Hepatocyte (in vitro differentiated cells): ENCODE measurements at places on chromosomes 13 and 19. TPM values are rescaled to one million over a fixed set of nuclear protein-coding genes. Genes with fewer than 3 reads are reported as not detected.

DNA sequence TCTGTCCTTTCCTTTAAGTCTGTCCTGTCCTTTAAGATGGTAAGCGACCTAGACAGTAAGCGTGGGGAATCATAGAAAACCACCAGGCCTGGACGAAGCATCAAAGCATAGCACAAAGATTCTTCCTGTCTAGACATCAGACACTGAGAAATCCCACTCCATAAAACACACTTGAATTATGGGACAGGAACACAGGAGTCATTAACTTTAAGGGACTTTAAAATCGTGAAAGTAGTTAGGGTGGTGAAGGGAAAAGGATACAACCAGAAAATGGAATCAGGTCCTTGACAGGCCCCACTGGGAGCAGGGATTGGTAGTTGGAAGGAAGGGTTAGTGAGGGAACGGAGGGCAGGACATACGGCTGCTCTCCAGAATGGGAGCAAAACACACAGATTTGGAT lies 31.6 kb upstream of the C1QTNF9 start:
- DNase-seq = no peak

GRCh38 chr19:54287456-54287855 lies 6.5 kb upstream of the LILRB2 start:
- no peak for DNase-seq

- DNase-seq = no peak
These were observed 599 bp downstream of the IZUMO1 start for GRCh38 chr19:48746110-48746509.

DNA sequence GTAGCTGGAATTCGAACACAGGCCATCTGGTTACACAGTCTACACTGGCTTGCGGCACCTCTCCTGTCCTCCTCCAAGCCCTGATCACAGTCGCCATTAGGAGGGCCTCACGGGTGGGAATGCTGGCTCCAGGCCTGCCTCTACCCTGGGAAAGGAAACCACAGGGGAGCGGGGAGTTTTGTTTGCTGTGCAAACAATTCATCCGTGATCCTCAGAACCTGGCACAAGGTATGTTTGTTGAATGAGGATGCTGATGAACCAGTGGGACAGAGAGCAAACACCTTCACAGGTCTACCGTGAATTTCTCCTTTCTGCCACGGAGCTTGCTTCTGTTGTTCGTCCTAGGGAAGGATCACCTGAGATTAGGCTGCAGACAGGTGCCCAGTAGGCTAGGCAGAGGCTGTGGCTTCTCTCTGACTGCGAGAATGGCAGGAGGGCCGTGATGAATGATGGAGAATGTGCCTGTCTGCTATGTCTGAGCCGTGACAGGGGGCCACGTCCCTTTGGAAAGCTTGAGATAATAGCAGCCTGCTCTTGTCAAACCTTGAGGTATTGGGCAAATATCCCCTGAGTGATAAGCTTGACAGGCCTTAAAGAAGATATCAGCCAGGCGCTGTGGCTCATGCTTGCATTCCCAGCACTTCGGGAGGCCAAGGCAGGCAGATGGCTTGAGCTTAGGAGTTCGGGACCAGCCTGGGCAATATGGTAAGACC lies 36.7 kb downstream of the PIN1 start:
- no peak for DNase-seq

- no peak for DNase-seq
These were observed 48.7 kb upstream of the ZNF507 start for GRCh38 chr19:32296694-32297093.

DNA sequence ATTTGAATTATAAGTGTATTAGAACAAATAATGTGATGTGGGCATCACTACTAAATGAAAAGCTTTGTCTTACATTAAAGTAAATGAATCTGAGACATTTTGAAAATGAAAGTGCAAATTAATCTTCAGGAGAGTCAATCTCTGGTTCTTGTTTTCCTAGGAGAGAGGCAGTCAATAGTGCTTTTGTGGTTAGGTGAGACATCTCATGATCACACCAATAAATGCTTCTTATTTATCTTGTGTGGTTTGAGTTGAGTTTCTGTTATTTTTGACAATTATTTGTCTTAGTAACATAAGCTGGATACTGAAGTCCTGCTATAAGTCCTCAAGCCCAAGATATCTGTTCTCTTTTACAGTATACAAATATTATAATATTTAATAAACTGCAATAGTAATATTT lies 1378.0 kb upstream of the PCDH9 start:
- no peak for DNase-seq

- no peak for DNase-seq
These were observed 49.3 kb upstream of the IL17D start for GRCh38 chr13:20654156-20654555.

GRCh38 chr19:17469092-17469480 lies 1.2 kb upstream of the SLC27A1 start:
- DNase-seq = no peak

DNA sequence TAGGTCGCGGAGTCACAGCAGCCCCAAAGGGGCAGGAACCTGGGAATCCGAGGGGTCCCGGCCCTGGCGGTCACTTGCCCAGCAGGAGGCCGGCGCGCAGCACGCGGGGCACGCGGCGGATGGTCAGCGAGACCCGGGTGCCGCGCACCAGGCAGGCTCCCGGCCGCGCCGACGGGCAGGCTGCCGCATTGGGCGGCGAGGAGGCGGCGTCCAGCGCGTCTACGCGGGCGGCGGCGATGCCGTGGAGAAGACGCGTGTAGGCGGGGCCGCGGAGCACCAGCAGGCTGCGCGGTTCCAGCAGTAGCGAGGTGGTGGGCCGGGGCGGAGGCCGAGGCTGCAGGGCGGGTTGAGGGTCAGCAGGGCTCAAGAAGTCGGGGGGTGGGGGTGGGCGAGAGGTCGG lies 607 bp upstream of the SYNE4 start:
- DNase-seq = peak; percentile 85

DNA sequence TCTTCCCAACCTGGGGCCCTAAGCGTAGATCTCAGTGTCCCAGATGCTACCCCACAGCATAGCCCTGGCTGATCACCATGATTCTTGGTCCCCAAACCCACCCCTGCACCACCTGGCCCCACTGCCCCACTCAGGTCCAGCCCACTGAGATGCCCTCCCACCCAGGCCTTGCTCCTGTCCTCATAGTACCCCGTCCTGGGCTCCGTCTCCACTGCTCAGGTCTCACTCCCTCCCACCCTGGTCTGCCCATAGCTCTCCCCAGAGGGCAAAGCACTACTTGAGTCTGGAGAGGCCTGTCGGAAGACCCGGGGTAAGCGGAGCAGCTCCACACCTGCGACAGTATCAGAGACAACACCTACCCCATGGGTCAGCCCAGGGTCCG lies 35.8 kb upstream of the ISYNA1 start:
- DNase-seq = no peak

- no peak for DNase-seq
These were observed 26.4 kb downstream of the KCTD4 start for GRCh38 chr13:45174478-45174877.

DNA sequence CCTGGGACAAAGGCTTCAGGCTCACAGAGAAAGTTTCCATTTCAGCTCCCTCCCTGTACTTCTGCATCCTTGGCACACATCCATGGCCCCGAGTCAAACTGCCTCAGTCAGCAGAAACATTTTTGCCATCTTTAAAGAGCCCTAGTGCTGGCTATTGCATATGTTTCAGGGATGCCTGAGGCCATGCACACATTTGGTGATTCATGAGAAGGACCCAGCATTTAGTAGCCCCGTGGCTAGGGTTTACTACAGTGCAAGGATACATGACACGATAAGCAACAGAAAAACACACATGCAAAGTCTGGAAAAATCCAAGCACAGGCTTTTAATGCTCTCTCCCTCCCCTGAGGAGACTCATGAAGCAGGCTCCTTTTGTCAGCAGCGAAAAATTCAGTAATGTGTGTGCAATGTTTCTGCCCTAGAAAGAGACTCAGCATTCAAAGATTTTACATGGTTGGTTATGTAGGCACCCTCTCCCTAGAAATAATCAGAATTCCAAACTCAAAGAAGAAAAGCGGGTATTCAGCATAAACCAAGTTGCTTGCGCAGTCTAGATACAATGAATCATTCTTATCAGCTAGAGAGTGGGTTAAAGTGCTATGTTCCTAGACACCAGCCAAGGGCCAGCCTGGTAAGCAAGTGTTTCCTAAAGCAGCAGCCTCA lies 17.6 kb downstream of the ACOD1 start:
- DNase-seq = peak; percentile 71

DNA sequence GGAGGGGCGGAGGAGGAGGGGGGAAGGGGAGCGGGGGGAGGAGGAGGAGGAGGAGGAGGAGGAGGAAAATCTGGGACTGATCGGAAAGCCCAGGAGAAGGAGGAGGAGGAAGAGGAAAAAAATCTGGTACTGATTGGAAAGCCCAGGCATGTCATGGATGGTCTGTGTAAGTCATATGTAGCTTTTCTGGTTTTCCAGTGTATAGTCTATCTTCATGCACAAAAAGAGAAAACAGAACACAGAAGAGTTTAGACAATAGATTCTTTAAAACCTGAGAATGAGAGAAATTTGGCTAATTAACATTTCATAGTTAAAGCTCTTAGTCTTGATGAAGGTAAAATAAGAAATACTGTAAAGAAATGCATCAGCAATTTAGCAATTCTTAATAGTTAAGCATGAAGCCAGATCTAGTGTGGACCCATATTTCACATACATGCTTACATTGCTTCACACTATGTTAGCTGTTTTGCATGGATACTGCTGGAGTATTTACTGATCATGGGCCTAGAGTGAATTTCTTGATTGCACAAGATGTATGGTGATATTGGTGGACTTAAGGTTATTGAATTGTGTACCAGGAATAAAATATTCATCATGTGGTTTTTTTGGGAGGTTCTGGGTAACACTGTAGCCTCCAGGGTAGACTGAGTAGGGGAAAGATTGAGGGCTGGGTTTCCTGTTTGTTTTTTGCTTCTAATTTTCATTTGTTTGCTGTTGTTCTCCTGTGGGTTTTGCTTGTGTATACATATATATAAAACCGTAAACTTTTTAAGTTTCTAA lies 41.4 kb downstream of the SUCLA2 start:
- DNase-seq = no peak

GRCh38 chr19:12792051-12792852 lies 966 bp downstream of the JUNB start:
- DNase-seq = peak; percentile 70

GRCh38 chr13:30752201-30752797 lies 17.0 kb downstream of the ALOX5AP start:
- peak; percentile 32 for DNase-seq

DNA sequence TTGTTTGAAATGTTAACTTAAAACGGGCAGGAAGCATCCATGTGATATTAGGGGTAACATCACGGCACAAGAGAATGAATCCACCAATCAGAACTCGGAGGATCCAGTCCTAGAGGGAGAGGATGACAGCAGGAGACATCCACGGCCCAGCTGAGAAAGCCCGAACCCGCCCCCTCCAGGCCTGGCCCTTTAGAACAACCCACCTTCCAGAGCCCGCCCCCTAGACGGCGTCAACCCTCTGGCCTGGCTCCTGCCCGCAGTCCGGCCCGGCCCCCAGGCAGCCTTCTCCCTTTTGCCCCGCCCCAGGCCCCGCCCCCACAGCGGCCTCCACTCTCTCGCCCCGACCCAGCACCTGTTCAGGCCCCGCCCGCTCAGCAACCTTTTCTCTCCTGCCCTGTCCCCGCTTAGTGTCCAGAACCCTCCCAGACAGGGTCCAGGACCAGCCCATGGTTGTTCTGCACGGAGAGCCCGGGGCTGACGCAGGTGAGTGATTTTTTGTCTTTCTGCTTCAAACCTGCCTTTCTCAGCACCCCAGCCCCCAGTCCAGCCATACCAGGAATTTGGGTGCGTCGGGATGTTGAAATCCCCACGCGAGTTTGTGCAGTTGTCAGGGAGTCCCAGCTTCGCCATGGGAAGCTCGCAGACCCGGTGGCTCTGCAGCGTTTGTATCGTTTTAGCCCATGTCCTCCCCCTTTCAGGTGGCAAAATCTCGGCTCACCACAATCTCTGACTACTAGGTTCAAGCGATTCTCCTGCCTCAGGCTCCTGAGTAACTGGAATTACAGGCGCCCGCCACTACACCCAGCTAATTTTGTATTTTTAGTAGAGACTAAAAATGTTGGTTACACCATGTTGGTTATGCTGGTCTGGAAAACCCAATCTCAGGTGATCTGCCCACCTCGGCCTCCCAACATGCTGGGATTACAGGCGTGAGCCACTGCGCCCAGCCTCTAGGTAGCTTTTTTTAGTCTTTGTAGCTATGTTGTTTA lies 16.1 kb downstream of the ZNF816 start:
- peak; percentile 78 for DNase-seq

DNA sequence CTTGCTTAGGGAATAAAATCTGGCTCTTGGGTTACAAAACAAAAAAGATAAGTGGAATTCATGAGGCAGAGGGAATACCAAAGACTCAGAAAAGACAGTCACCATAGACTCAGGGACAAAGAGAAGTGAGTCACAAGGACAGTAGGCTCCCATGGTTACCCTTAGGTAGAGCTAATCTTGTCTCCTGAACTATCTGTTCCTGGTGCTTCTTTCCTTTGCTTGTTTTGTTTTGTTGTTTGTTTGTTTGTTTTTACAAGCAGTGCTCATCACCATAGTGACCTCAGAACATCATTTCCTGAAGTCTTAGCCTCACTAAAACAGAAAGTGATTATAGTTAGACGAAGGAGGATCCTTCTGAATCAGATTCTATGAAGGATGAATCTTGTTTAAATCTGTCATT lies 142.3 kb upstream of the SOX21 start:
- DNase-seq = no peak

DNA sequence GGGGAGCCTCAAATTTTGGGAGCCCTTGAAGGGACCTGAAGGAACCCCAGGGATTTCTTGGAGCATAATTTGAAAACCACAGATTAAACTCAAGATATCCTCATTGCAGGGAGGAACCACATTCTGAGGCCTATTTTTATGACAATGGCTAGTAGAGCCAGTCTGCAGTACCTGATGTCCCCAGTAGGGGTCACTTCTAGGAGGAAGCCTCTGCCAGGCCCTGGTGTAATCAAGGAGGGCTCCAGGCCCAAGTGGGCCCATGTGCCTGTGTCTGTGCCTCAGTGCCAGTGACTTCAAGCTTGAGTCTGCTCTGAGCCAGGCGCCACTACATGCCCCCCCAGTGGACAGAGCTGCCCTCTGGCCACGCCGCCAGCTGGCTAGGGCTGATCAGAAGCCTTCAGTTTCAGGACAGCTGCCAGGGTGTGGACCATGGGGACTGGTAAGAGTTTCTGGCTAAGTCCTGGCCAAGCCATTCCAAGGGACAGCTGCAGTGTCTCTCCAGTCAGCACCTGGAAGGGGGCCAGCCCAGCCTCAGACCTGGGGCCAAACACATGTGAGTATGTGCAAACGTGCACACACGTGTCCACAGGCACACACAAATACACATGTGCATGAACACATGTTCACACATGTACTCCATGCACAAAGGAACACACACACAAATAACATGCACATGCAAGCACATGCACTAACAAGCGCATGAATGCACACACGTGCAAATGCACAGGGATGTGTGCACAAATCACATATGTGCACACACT lies 20.5 kb upstream of the SLC7A10 start:
- DNase-seq = no peak

GRCh38 chr19:18496167-18496979 lies 25.5 kb downstream of the ELL start:
- no peak for DNase-seq

GRCh38 chr19:35404879-35405622 lies 34.2 kb downstream of the GPR42 start:
- DNase-seq = peak; percentile 62

Gene TMEM86B
- total RNA-seq = 18.6 and 21.1 TPM in 2 replicates

Gene MKNK2
- 90.4 and 98.2 TPM in 2 replicates for total RNA-seq

Gene PVR
- 123 and 124 TPM in 2 replicates for total RNA-seq

Gene CDC16
- total RNA-seq = 58.5 and 63.0 TPM in 2 replicates

Gene C1QTNF9
- not detected in 2 replicates for total RNA-seq

Gene PDX1
- total RNA-seq = 0.20 and 1.3 TPM in 2 replicates

Gene C1QTNF9B
- total RNA-seq = not detected in 2 replicates
